ENCODE measurements at places on chromosomes 11 and 22.

DNA sequence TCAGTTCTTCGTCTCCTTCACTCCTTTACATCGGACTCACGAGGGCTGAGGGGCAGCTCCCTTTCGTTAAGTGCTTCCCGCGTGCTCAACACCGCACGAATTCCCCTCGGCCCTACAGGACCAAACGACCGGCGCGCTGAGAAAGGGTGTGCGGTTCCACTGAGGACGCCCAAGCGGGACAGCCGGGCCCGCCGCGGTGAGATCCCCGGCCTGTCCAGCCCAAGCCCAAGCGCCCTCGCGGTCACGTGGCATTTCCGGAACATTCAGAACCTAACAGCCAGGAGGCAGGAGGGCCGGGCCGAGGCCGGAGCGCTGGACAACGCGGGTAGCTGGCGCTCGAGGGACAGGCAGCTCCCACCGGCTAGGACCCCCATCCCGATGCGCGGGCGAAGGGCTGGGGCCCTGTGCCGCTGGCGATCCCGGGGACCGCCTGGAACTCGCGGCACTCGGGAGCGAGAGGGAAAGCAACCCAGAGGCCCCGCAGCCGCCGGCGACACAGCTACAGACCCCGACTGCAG lies 737 bp upstream of the STIP1 start:
- DNase-seq = no peak

- peak; percentile 72 for DNase-seq
Measured at GRCh38 chr11:57787920-57788702, 26.5 kb downstream of the CTNND1 start.

DNA sequence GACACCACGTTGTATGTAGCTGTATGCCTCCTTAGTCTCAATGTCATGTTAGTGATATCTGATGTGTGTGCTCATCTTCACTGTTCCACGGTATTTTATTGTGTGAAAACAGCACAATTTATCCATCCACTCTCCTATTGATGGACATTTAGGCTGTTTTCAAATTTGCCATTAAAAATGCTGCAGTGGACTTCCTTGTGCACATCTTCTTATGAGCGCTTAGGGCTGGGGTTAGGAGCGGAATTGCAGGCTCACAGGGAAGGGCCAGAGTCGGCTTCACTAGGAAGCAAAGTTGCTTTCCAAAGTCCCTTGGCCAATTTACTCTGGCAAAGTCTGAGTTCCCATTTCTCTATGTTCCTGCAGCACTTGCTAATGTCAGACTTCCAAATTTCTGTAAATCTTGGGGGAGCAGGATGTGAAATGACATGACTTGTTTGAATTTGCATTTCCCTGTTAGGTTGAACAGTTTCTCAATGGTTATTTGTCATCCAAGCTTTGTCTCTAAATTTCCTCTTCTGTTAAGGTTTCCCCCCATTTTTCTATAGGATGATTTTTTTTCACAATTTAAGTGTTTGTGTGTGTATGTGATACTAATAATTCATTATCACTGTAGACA lies 75.4 kb downstream of the MYEOV start:
- DNase-seq = no peak

DNA sequence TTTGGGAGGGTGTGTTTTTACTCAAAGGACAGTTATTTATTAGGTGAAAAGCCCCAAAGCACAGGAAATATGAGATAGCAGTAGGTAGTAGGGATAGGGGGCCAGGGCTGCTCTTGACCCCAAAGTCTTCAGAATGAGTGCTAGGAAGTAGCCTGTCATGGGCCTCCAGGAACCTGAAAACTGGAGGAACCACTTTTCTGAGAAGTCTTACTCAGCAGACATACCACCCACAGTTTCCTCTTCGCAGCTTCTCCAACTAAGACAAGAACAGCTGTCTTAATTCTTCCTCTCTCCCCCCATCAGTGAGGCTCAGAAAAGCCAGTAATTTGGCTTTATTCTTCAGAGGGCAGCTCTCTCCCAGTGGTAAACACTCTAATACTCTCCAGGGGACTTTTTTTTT lies 84.0 kb upstream of the CTSC start:
- peak; percentile 24 for DNase-seq

DNA sequence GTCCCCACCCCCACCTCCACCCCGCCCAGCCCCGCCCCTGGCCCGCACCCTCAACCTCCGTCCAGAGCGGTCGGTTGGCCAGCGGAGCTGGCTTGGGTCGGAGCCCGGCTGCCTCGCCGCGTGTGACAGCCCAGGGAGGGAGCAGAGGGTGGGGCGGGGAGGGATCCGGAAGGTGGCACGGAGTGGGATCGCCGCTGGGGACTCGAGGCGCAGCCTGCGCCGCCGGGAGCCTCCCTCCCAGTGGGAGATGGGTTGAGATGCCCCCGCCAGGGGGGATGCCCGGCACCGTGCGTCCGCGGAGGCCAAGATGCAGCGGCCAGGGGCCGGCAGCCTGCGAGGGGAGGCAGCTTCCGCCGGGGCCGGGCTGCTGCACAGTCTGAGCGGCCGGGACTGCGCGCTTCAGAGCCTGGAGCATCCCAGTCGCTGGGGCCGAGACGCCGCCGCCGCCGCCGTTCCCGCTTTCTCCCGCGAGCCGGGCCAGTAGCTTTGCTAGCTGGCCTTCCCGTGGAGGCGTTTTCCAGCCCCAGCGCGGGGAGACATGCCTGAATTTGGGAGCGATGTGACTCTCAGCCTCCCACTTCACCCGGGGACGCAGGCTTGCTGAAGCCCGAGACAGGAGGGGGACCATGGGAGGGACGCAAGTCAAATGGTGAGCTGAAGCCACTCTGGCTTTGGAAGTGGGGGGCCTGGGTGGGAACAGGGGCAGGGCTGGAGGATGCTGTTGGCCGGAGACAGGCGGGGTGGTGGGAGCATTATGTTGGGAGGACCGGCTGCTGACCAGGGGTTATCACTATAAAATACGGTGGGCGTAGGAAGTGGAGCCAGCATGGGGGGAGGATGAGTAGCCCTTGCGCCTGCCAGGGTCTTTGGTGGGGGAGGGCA lies 40.2 kb downstream of the DIXDC1 start:
- peak; percentile 76 for DNase-seq

- no peak for DNase-seq
Measured at GRCh38 chr11:61280883-61281580, 14.1 kb downstream of the VWCE start.

GRCh38 chr11:10743354-10744000 lies 7.6 kb upstream of the CTR9 start:
- no peak for DNase-seq

DNA sequence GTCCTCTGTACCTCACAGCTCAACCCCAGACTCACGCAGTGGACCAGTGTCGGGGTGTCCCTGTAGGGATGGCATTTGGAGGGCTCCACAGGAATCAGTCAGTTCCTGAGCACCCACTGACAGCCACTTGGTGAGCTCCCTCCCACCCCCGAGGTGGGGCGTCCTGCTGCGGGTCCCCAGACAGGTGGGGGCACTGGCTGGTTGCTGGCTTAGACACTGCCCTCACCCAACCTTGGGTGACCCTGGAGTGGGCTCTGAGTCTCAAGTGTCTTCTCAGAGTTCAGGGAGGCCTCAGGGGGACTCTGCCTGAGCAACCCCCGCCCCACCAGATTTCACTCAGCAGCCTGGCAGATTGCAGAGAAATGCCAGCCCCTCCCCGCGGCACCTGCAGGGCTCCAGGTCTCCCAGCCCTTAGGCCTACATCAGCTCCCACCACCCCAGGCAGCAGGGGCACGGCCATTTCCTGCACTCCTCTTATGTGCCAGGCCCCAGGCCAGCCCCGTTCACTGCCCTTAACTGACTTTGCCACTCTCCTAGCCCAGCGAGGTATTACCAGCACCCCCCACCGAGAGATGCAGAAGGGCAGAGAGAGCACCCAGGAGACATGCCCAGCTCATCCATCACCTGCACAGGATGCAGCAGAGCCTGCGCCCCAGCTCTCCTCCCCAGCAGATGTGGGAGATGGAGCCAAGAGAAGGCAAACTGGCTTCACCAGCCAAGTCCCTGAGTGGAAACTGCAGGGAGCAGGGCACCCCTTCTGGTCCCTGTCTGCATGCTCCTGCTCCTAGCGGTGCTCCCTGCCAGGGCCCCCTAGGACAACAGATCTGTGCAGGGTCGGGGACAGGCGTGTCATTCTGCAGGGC lies 2.4 kb downstream of the PRR5 start:
- DNase-seq = no peak

- DNase-seq = no peak
Measured at GRCh38 chr11:121113611-121114010, 12.6 kb downstream of the TECTA start.

GRCh38 chr11:115060840-115061239 lies 382.5 kb downstream of the NXPE2 start:
- no peak for DNase-seq

DNA sequence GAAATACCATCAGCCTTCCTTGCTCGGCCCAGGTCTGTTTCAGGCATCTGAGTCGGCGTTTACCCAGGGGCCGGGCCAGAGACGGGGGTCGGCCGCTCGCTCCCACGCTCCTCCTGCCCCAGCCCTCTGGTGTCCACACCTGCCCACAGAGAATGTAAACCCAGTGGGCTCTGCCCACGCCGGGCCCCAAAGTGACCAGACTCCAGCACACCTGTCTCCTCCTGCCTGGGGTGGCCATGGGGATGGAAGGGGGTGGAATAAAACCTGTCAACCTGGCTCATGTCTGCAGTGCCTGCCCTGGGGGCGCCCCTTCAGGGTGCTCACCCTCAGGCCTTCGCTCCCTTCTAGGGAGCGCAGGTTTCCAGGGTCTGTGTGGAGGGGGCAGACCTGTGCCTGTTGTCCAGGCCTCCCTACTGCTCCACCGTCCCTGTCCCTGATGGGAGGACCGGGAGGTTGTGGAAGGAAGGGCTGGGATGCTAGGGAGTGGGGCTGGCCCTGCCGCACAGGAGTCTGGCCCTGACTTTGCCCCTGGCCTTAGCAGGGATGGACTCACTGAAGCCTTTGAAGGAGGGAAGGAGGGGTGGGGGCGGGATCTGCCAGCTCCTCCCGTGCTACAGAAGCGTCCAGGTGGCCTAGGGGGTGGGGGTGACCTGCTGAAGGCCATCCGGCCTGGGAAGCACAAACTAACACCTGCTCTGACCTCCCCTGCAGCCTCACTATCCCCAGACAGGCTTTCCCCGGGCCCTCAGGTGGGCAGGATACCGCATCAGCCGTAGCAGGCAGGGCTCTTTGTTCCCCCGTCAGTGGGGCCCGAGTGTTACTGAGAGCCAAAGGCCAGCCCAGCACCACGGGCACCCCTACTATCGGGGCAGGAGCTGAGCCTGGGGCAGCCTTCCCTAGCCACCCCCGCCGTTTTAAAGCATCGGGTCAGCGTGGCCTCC lies 14.7 kb upstream of the ARHGAP8 start:
- DNase-seq = no peak

- peak; percentile 84 for DNase-seq
Measured at GRCh38 chr11:30016588-30017363, at the start of gene KCNA4. Gene KCNA4, minus strand, starts transcription at chr11:30017030. Its CDS starts 4,352 bp downstream, at chr11:30012678.

DNA sequence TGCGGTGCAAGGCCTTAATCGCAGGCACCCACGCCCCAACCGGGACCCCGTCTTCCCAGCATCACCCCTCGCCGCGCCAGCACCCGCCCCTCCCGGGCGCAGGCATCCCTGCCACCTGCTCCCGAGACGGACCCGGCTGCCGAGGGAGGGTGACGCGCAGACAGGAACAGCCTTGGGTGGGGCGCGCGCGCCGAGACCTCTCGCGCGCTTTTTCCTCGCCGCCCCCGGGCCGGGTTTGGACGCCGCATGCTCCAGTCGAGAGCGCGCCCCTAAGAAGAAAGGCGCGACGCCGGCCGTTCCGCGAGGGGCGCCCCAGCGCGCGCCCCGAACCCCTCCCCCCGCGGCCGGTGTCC lies 504 bp downstream of the CFL1 start:
- no peak for DNase-seq

DNA sequence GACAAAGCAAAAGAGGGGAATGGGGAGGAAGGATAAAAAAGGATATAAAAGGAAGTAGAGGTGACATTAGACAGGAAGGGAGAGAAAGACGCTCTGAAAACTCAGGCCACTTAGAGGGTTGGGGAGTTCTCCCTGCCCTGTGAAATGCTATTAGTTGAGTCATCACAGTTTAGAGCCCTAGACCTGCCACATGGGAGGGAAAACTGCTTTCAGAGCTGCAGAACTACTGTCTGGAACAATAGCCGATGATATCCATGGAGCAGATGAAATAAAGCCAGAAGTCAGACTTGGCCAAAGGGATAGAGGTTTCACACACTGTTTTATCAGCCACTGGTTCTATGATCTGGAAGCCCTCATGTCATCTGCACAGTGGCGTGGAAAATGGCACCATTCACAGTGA lies 157.9 kb downstream of the NCAM1 start:
- DNase-seq = no peak

- no peak for DNase-seq
Measured at GRCh38 chr11:102110761-102111010, 439 bp downstream of the YAP1 start.

All from iPS-NIHi11 (cell line).